ENCODE measurements at places on chromosomes 3 and 15.

DNA sequence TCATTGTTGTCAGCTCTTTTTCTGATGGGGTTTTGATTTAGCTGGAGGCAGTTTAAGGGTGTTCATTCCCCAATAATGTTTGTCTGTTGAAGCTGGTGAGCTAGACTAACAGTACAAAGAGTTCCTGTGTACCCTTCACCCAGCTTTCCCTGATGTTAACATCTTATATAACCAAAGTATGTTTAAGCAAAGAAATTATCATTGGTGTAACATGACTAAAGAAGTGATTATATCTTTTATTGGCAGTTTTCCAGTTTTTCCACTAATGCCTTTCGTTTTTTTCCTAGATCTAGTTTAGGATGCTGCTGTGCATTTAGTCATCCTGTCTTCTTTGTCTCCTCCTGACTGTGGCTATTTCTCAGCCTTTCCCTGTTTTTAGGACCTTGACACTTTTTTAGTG, 165.6 kb downstream of the LPP start:
- no peak for DNase-seq

DNA sequence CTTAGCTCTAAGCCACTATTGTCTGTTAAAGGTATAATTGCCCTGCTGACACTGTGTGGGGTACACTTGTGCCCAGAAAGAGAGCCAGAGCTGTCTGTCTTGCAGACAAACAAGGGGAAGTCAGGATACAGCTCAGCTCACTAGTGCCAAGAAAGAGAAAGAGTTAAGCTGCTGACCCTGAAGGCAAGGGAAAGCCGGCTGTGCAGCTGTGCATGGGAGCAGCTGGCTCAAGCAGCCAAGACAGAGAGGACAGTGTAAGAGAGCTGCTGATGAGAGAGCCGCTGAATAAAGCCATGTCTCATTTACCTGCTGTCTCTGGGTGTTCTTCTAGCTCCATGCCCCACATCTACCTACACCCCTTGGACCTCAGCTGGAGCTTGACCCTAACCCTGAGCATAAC, 428.1 kb upstream of the NAALADL2 start:
- no peak for DNase-seq

- DNase-seq: peak; percentile 8
Observed at GRCh38 chr3:11625376-11626083, 18.2 kb downstream of the VGLL4 start.

DNA sequence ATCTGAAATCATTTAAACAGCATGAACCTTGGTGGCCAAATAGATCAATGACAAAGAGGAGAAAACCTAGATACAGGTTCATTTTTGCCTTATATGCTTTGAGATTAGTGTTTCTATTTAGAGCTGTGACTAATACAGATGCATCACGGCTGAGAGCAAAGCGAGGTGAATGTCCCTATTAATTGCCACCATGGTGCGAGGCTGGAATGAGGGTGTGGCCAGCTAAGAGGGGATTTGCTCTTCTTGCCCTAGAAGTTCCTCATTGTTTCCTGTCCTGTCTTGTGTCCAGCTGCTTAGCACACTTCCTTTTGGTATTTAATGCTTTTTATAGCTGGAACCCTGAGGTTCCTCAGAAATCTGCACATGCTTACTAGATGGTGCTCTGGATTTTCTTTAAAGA, 339.1 kb upstream of the RGMA start:
- peak; percentile 30 for DNase-seq

- peak; percentile 57 for DNase-seq
Observed at GRCh38 chr15:33021806-33022389, 172.6 kb downstream of the FMN1 start.

GRCh38 chr3:177523872-177524438, 326.7 kb upstream of the TBL1XR1 start:
- DNase-seq: no peak
